Breast epithelium (tissue), 4 donors: ENCODE measurements at places on chromosomes 7 and 10. TPM values are rescaled to one million over a fixed set of nuclear protein-coding genes. Genes with fewer than 3 reads are reported as not detected.

- no peak overlapping the region for H3K4me3 ChIP-seq
- H3K36me3 ChIP-seq = no peaks in the 10 kb centered on the region
- H3K4me1 ChIP-seq = no peaks in the 10 kb centered on the region
- no peak for DNase-seq
Observed at GRCh38 chr10:274866-275265, 139.6 kb downstream of the ZMYND11 start.

DNA sequence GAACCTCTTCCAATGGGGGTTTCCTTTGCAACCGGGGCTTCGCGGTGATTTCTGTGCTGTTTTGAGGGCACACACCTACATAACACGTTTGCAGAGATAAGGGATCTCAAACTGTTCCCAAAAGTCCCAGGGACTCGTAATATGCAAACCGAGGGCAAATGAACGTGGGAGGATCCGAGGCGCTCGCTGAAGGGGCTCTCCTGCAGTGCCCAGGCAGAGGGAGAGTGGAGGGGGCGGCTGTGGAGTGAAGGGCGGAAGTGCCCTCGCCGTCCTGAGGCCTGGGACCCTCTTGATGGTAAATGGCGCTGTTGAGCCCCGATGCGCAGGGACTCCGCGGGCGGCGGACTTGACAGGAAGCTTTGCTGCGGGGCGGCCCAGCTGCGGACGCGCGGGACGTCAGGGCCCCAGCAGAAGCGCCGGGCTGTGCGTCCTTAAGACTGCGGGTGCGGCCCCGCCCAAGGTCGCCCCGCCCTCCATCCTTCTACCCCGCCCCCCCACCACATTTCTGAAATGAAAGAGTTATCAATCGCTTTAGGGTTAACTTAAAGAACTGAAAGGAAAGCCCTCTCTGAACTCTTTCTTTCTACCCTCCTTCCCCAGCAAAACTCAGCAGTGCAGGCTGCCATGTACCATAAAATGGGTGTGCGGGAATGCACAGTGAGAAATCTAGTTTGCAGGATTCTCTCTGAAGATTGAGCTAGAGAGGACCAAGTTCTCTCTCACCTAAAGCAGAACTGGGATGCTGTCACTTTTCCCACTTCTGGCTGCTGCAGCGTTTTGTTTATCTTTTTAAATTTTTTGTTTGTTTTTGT lies 151.8 kb upstream of the YAE1 start:
- no peaks in the 10 kb centered on the region for H3K27me3 ChIP-seq
- no peaks in the 10 kb centered on the region for H3K4me1 ChIP-seq
- H3K36me3 ChIP-seq = no peaks in the 10 kb centered on the region

GRCh38 chr10:72483471-72483870 lies 128.8 kb upstream of the DNAJB12 start:
- H3K36me3 ChIP-seq = no peaks in the 10 kb centered on the region
- no peak overlapping the region for H3K27ac ChIP-seq
- H3K27me3 ChIP-seq = no peaks in the 10 kb centered on the region
- no peak for DNase-seq

DNA sequence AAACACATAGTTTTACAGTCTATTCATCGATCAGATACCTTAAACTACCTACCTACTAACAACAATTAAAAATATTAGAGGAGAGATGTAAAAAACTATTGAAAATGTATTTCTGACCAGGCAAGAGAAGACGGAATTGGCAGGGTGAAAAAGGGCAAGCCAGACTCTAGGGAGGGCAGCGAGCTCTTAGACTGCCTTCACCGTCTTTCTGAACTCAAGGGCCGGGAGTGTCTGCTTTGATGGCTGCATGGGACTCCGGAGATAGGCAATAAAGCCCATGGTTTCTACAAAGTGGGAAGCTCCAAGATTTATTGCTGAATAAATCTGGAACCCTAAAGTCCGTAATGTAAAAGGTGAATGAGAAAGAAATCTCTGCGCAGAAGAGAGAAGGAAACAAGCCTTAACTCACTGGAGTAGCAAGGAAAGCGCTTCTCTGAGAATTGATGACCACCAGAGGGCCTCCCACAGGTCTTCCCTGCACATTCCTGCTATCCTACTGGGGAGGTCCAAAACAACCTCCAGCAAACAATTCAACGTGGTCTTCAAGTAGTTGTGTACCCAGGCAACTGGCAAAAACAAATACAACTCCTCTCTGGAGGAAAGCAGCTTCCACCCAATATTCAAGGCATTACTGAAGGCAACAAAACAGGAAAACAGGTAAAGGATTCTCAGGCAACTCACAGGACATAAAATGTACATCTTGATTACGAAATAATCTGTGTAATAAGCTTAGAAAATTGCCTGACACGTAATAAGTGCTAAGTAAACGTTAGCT lies 181.3 kb downstream of the SDK1 start:
- H3K36me3 ChIP-seq = no peaks in the 10 kb centered on the region
- no peak for DNase-seq
- H3K27me3 ChIP-seq = no peaks in the 10 kb centered on the region
- no peaks in the 10 kb centered on the region for H3K4me1 ChIP-seq

- H3K27me3 ChIP-seq = no peaks in the 10 kb centered on the region
- no peak for DNase-seq
Observed at GRCh38 chr7:31307972-31308371, 32.6 kb downstream of the NEUROD6 start.

DNA sequence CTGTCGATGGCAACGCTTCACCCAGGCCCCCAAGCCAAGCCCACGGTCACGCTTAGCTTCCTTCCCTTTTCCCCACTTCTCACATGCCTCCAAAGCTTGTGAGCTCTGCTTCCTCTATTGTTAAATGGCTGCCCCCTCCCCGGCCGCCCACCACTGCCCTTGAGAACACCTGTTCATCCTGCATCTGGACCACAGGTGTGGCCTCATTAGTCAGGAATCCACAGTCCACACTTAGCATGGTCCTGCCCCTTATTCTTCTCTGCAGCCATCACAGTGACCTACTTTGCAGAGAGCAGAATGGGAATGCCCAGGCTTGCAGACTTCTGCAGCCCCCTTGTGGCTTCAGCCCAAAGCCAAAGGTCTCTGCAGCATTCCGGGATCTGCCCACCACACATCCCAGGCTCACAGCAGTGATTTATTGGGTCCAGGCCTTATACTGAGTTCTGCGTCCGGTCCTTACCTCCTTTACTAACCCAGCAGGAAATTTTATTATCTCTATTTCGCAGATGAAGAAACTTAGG lies 66.9 kb downstream of the PTPRE start:
- H3K36me3 ChIP-seq = no peaks in the 10 kb centered on the region
- H3K4me3 ChIP-seq = no peak overlapping the region
- H3K4me1 ChIP-seq = no peaks in the 10 kb centered on the region

DNA sequence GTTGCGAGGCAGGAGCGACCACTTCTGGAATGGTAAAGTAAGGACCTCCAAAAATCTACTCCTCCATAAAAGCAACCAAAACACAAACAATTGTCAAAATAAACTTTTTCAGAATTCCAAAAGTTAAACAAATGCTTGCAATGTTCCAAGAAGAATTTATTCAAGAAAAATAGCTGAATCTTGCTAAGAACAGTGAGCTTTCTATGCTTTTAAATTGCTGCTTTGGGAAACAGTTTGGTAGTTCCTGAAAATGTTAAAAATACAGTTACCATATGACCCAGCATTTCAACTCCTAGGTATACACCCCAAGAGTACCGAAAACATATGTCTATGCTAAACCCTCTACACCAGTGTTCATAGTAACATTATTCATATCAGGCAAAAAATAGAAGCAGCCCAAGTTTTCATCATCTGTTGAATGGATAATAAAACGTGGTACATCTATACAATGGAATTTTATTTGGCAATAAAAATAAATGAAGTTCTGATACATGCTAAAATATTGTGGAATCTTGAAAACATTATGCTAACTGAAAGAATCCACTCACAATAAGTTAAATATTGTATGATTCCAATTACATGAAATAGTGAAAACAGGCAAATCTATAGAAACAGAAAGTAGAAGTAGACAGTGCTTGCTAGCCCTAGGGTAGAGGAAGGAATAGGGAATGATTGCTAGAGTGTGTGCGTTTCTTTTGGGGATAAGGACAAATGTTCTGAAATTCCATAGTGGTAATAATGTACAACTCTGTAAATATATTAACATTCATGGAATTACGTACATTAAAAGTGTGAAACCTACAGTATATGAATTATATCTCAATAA lies 57.0 kb downstream of the LRRN3 start:
- H3K36me3 ChIP-seq = no peaks in the 10 kb centered on the region
- no peak overlapping the region for H3K4me3 ChIP-seq
- H3K4me1 ChIP-seq = no peaks in the 10 kb centered on the region
- no peak for DNase-seq
- H3K27me3 ChIP-seq = no peaks in the 10 kb centered on the region
- no peak overlapping the region for H3K27ac ChIP-seq

Gene PRR15
- 0.64 TPM for total RNA-seq

Gene PDE6C
- not detected for total RNA-seq

Gene DLG5
- total RNA-seq = 138 TPM

Gene SEMA3D
- total RNA-seq = 7.0 TPM

Gene ENTPD1
- total RNA-seq = 18.4 TPM
